Activated CD8-positive, alpha-beta memory T cell treated with anti-CD3 and anti-CD28 coated beads, Interleukin-2, amount 10 ng/mL, durations not matched to agents 7 days and 5 days (primary cell): ENCODE measurements at places on chromosomes 12 and 14. TPM values are rescaled to one million over a fixed set of nuclear protein-coding genes. Genes with fewer than 3 reads are reported as not detected.
A peak's percentile ranks its signal among the peaks of the same experiment; 100 is the strongest.

Gene PTPRQ
- total RNA-seq, result not detected

Gene PTPN6
- total RNA-seq, result 283 TPM

Gene SRRM4
- total RNA-seq, result not detected

GRCh38 chr14:100376751-100377171 is 53.6 kb downstream of the SLC25A47 start:
- H3K36me3 ChIP-seq, result peaks cover 31% of the 10 kb centered on the region
- H3K4me1 ChIP-seq, result peaks cover 46% of the 10 kb centered on the region
- no peak for DNase-seq
- H3K4me3 ChIP-seq, result peak overlapping the region; percentile 85

- H3K27ac ChIP-seq, result no peak overlapping the region
- H3K4me3 ChIP-seq, result no peak overlapping the region
- H3K27me3 ChIP-seq, result no peaks in the 10 kb centered on the region
- H3K4me1 ChIP-seq, result peaks cover 9% of the 10 kb centered on the region
- H3K36me3 ChIP-seq, result peaks cover 12% of the 10 kb centered on the region
These were observed 31.1 kb downstream of the ATF7 start for GRCh38 chr12:53594897-53595615.

DNA sequence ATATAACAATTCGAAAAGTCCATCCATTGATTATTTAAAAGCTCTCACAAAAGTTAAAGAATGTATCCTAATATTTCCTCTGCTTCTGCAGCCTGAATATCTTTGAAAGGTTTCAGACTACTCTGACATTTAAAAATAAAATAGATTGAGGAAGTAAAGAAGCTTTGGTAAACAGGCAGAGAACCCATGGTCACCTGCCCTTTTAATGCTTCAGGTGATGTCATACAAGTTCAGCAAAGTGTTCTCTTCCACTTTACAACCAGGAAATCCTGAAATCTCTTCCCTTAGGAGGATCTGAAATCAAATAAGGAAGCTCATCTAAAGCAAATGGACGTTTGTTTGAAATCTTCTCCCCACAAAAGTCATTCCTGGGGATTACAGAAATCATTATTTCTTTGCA is 322.4 kb downstream of the PDZRN4 start:
- no peak overlapping the region for H3K27ac ChIP-seq
- no peak overlapping the region for H3K4me3 ChIP-seq
- H3K4me1 ChIP-seq, result no peaks in the 10 kb centered on the region
- peaks cover 10% of the 10 kb centered on the region for H3K27me3 ChIP-seq
- no peaks in the 10 kb centered on the region for H3K36me3 ChIP-seq
- DNase-seq, result no peak

GRCh38 chr12:115722181-115722580 is 555.3 kb downstream of the MED13L start:
- H3K4me1 ChIP-seq, result no peaks in the 10 kb centered on the region
- H3K36me3 ChIP-seq, result no peaks in the 10 kb centered on the region
- DNase-seq, result no peak
- H3K27me3 ChIP-seq, result no peaks in the 10 kb centered on the region

DNA sequence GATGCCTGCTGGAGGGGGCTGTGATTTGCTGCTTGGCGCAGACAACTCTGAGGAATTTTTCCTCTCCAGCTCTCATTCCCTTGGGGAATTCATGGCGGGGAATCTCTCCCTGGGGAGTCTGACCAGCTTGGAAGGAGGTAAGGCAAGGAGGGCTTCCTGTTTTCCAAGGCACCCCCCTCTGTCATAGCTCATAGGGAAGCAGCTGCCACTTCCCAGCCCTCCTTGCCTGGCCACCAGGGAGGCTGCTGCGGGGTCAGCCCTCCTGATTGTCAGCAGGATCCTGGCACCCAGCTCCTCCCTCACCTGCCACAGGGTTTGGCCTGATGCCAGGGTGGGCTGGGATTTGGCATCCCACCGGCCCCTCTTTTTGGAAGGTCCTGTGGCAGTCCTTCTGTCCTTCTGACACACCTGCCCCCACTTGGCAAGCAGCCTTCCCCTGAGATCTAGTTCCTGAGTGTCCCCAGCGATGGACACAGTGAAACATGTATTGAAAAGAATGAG is 74.9 kb downstream of the TSPAN9 start:
- H3K4me3 ChIP-seq, result no peak overlapping the region
- no peak for DNase-seq
- H3K27me3 ChIP-seq, result peaks cover 35% of the 10 kb centered on the region
- no peaks in the 10 kb centered on the region for H3K36me3 ChIP-seq

- H3K4me3 ChIP-seq, result no peak overlapping the region
- H3K27me3 ChIP-seq, result no peaks in the 10 kb centered on the region
- H3K36me3 ChIP-seq, result no peaks in the 10 kb centered on the region
- no peak overlapping the region for H3K27ac ChIP-seq
These were observed 14.1 kb downstream of the PLCZ1 start for GRCh38 chr12:18723752-18724151.

DNA sequence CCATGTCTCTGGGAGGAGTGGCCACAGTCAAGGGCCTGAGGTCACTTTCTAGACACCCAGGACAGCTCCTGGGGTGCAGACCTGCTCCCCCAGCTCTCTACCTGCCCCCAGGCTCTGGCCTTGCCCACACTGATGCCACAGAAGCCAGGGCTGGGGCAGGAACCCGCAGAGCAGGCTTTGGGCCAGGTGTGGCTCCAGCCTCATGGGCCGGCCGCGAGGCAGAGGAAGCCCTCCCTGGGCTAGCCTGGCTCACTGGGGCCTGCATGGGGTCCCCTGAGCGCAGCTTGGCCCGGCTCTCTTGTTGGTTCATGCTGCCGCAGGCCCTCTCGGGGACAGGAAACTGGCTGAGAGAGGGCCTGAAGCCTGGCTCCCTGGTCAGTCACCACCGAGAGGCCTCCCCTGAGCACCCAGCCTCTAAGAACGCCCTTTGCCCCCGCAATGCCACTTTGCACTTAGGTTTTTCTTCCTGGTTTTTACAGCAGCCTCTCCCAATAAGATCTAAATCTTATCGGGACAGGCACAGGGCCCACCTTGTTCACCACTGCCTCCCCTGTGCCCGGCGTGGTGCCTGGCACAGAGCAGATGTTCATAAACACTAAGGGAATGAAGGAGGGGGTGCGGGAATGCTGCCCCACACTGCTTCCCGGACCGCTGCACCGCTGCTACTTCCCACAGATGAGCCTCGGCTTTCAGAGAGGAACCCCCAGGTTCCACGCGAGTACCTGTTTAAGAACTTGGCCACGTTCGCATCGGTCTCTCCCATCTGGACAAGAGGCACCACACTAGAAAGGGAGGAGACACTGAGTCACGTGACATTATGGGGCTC is 14.7 kb downstream of the MMAB start:
- no peak overlapping the region for H3K27ac ChIP-seq
- peaks cover 18% of the 10 kb centered on the region for H3K36me3 ChIP-seq
- no peaks in the 10 kb centered on the region for H3K27me3 ChIP-seq
- H3K4me1 ChIP-seq, result peaks cover 1% of the 10 kb centered on the region
- DNase-seq, result no peak

DNA sequence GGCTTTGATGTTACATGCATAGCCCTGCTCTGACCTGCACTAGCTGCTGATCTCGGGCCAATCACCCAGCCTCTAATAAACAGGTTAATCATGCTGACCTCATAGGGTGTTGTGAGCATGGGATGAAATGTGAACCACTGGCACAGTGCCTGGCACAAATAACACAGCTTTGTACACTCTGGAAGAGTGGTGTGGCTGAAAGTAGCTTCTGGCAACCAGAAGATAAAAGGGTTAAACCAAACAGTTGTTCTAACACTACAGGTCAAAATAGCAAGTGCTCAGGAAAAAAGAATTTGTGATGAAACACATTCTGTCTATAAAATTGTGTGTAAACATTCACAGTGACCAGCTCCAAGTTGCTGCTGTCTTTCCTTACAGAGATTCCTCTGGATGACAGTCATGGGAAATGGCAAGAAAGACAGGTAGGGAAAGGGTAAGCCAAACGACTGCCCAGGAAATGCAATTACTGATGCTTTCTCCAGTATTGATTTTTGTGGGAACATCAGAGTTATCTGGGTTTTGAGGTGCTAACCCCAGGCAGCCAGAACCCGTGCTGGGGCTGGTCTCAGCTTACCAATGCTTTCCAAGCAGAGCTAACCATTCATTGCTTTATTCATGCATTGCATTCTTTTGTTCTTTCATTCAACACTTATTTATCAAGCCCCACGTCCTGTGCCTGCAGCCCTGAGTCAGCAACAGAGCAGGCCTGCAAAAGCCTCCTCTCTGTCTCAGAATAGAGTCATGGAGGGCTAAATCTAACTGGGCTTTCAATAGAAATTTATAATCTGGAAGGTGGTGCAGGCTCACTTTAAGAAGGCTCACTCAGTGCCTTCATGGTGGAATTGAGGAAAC is 38.1 kb upstream of the CAPRIN2 start:
- H3K36me3 ChIP-seq, result no peaks in the 10 kb centered on the region
- DNase-seq, result no peak
- H3K4me3 ChIP-seq, result no peak overlapping the region
- no peak overlapping the region for H3K27ac ChIP-seq
- H3K27me3 ChIP-seq, result peaks cover 28% of the 10 kb centered on the region

DNA sequence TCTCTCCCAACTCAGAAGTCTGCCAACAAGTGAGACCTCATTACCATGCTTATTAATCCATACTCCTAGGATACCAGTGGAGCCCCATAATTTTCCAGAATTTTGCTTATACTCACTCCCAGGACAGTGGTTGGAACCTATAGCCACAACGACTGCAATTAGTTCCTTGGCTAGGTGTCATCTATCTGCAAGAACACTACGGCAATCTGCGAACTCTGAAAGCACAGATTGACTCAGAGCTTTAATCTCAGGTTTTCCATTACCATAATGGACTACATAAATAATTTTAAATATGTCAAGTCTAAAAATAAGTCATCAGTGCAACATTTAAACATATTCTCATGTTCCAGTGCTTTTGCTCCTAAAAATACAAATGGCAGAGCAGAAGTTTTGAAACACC is 33.4 kb downstream of the TMTC3 start:
- peaks cover 50% of the 10 kb centered on the region for H3K36me3 ChIP-seq
- no peak overlapping the region for H3K4me3 ChIP-seq
- H3K27me3 ChIP-seq, result no peaks in the 10 kb centered on the region
- no peaks in the 10 kb centered on the region for H3K4me1 ChIP-seq
- no peak for DNase-seq
